ENCODE measurements at places on chromosomes 16 and 17.
A peak's percentile ranks its signal among the peaks of the same experiment; 100 is the strongest.

- no peak for DNase-seq
These were observed 7.7 kb downstream of the PSMD7 start for GRCh38 chr16:74304164-74304834.

- DNase-seq, result no peak
These were observed 11.8 kb downstream of the ALDH3A2 start for GRCh38 chr17:19660219-19660870.

- no peak for DNase-seq
These were observed 516.4 kb downstream of the GRIN2A start for GRCh38 chr16:9665851-9666271.

- no peak for DNase-seq
These were observed at the start of gene CENPX for GRCh38 chr17:82022310-82022980. CENPX (minus strand) TSS chr17:82022878; CDS start chr17:82022861, 17 bp downstream.

DNA sequence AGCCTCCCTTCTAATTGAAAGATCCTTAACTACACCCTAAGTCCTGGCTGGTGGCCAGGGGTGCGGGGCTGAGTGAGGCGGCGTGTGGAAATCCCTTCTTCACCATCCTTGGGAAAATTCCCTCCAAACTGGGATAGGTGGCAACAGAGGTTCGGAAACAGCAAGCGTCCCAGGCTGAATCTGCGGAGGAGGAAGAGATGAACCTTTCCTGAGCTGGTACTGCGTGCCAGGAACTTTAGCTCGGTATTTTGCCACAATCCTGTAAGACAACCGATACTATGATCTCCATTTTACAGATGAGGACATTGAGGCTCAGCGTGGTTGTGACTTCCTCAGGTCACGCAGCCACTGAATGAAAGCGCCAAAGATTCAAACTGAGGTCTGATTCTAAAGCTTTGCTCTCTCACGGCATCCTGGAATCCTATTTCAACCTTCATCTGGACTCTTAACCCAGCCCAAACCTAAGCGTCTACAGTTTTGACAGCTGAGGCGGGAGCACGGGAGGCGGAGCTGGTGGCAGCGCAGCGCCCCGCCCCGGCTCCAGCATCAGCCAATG lies 583 bp upstream of the CYLD start:
- DNase-seq, result no peak

GRCh38 chr17:57121308-57122042 lies 36.4 kb downstream of the AKAP1 start:
- DNase-seq, result peak; percentile 59

DNA sequence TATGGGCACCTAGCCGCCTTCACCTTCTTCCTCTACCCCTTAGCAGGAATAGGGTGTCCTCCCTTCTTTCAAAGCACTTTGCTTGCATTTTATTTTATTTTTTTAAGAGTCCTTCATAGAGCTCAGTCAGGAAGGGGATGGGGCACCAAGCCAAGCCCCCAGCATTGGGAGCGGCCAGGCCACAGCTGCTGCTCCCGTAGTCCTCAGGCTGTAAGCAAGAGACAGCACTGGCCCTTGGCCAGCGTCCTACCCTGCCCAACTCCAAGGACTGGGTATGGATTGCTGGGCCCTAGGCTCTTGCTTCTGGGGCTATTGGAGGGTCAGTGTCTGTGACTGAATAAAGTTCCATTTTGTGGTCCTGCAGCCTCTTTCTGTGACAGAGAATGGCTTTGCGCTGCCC lies 4.6 kb downstream of the TMUB2 start:
- peak; percentile 70 for DNase-seq

- no peak for DNase-seq
These were observed 48.4 kb upstream of the ACSF3 start for GRCh38 chr16:89045181-89045815.

DNA sequence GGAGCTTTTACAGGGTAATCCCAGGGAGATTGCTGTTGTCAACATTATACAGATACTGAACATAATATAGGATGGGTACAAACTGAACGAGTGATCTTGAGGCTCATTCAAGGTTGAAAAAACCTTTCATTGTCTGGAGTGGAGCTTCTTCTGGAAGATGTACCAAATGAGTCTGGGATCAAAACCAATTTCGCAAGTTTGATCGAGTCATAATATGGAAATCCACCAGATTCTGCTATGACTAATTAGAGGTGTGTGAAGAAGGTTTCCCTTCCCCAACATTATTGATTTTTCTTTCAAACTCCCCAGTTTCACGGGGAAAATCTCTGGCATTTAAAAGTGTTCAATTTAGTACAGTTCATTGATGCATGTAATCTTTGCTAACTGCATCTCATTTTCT lies 324.1 kb downstream of the ZFHX3 start:
- no peak for DNase-seq

GRCh38 chr16:77624085-77624484 lies 98.2 kb upstream of the NUDT7 start:
- DNase-seq, result no peak

- DNase-seq, result no peak
These were observed 16.0 kb downstream of the WFDC1 start for GRCh38 chr16:84310642-84311041.

GRCh38 chr17:41593306-41593981 lies 6.7 kb upstream of the KRT14 start:
- no peak for DNase-seq

DNA sequence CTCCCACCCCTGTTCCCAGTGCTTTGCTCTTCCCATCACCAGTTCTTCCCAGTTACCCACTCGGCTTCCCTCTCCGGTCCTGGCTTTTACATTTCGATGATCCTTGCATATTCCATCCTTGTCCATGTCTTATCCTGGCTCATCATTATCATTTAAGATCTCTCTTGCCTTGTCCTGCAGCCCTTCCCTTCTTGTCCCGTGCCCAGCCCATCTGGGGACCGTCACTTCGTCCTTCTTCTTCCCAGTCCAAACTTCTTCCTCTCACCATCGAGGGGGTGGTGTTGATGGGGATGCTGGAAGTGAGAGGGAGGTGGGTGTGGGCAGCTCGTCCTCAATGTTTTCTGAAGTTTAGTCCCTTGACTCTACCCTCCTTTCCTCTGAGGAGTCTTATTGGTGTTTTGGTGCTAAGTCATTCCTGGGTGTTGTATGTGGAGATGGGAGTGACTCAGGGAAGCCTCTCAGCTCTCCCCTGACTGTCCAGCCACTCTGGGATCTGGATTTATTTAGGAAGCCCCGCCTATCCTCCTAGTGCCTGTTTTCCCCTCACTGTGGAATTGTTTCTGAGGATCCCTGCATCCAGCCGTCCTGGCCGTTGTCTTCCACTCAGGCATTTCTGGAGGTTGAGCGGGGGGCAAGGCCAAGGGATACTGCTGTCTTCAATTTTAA lies 975 bp downstream of the SNX29 start:
- no peak for DNase-seq

DNA sequence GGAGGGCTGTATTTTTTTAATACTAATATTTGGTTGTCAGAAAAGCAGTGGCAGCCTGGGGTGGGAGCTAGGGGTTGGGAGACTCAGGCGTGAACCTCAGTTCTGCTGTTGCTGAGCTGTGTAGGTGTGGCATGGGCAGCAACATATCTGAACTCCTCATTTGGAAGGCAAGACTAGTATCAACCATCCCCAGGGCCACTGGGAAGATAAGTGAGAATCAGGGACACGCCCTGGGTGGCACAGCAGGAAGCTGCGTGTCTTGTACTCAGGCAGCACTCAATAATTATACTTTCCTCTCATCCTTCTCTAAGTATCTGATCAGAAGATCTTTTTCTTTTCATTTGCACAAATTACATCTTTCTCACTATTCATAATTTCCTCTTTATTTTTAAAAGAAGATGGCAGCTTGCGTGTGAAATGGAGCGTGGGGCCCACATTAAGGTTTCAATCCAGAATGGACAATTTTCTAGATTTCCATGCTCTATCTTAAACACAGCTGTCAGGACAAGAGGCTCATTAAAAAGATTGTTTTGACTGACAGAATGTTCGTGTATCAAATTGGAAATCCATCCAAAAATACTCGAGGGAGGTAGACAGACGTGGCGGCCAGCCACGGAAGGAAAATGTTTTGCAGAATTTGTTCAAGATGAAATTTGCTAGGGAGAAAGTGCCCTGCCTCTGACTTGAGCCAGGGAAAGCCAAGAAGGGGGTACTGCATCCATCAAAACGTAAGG lies 121.1 kb downstream of the CPPED1 start:
- DNase-seq, result no peak

DNA sequence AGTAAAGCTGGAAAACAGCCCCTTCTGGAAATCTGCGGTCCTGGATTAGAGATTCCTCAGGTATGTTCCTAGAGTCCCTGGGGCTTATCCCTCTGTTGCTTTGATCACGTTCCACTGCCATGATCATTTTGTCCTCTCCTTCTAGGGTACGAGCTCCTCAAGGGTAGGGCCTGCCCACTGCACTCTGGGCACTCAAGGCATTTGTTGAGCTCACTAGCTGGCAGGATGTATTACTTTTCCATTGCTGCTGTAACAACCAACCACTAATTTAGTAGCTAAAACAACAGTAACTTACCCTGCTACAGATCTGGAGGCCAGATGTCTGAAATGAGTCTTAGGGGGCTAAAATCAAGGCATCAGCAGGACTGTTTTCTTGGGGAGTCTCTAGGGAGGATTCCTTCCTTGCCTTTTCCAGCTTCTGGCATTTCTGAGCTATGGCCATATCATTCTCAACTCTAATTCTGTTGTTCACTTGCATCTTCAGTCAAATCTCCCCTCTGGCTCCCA lies 65.7 kb downstream of the ARSG start:
- no peak for DNase-seq

GRCh38 chr16:70594569-70594968 lies 51.8 kb upstream of the IL34 start:
- no peak for DNase-seq

GRCh38 chr17:574061-574460 lies 140.6 kb downstream of the VPS53 start:
- peak; percentile 87 for DNase-seq

DNA sequence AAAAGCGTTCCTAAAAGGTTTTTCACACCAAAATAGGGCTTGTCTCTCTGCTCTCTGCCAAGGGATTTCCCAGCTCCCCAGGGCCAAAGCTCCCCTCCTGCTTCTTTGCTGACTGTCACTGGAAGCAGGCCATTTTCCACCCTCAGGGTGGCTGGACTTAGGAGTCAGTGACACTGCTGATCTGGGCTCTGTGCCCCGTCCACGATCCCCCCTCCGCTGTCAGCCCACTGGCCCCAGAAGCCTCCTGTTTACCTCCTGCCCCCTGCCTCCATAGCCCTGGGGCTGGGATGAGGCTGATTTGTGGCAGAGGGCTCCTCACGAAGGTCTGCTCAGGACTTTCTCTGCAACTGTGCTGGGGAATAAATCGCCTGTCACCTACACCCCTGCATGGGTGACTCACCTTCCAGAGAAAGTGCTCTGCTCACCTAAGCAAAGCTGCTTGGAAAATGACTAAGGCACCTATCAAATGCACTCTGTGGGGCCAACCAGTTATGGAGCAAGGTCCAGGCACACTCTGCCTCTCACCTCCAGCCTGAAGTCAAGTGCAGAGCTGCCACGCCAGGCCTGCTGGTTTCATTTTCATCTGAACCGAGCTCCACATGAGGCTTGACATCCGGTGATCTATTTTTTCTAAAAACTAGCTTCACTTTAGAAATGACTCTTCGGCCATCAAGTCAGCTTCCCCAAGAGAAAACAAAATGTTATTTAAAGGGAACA lies 4.9 kb downstream of the MAP3K14 start:
- no peak for DNase-seq

Measured in right hindlimb (tissue), 1 donor.